Fibroblast of the aortic adventitia (primary cell): ENCODE measurements at places on chromosomes 11 and 22. TPM values are rescaled to one million over a fixed set of nuclear protein-coding genes. Genes with fewer than 3 reads are reported as not detected.

The DAGLA gene
- total RNA-seq: 1.1 and 4.2 TPM in 2 replicates

The GSTT2 gene
- total RNA-seq: 0.54 TPM in 1 of 2 replicates, not detected in the other

The OR51B2 gene
- total RNA-seq: not detected in 2 replicates

The GRM5 gene
- under 0.01 TPM in 1 of 2 replicates, not detected in the other for total RNA-seq

The OR10V1 gene
- not detected in 2 replicates for total RNA-seq

The OR51B4 gene
- total RNA-seq: 0.18 TPM in 1 of 2 replicates, not detected in the other

The CECR2 gene
- total RNA-seq: 0.49 TPM in 1 of 2 replicates, not detected in the other

The SHISAL1 gene
- total RNA-seq: 0.98 and 11.4 TPM in 2 replicates

The CACNA1I gene
- total RNA-seq: under 0.01 and 0.08 TPM in 2 replicates

The CRYBB1 gene
- total RNA-seq: not detected in 2 replicates

The ADAMTS8 gene
- 2.6 TPM in 1 of 2 replicates, not detected in the other for total RNA-seq

The BANF1 gene
- 44.1 and 57.7 TPM in 2 replicates for total RNA-seq

The TSGA10IP gene
- not detected in 2 replicates for total RNA-seq

The CD6 gene
- not detected in 2 replicates for total RNA-seq

The CBLIF gene
- total RNA-seq: not detected in 2 replicates

The TUBGCP6 gene
- total RNA-seq: 23.6 and 39.7 TPM in 2 replicates
